SK-MEL-5 (cell line): ENCODE measurements at places on chromosomes 2 and 18.

- DNase-seq: peak; percentile 43
Observed at GRCh38 chr2:42274863-42275262, 86.2 kb downstream of the COX7A2L start.

- no peak for DNase-seq
Observed at GRCh38 chr2:166373105-166373504, 2.6 kb downstream of the SCN9A start.

- DNase-seq: no peak
Observed at GRCh38 chr2:26009567-26009963, 24.3 kb upstream of the RAB10 start.

DNA sequence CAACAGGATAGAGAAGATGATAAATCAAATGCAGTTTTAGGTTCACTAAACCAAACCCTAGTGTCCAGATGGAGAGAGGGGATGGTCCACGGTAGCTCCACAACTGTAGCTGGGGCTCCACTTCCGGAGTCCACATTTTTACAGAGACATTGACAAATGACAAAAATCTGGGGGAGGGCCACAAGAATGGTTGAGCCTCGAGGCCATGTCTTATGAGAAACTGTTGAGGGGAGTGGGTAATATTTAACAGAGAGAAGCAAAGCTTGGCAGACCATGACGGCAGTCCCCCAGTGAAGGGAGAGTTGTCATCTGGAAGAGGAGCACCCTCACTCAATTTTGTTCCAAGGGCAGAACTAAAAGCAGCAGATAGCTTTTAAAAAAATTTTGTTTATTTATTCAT lies 17.6 kb upstream of the EPHA4 start:
- DNase-seq: no peak

GRCh38 chr2:222698276-222698675 lies 26.8 kb downstream of the MOGAT1 start:
- no peak for DNase-seq

DNA sequence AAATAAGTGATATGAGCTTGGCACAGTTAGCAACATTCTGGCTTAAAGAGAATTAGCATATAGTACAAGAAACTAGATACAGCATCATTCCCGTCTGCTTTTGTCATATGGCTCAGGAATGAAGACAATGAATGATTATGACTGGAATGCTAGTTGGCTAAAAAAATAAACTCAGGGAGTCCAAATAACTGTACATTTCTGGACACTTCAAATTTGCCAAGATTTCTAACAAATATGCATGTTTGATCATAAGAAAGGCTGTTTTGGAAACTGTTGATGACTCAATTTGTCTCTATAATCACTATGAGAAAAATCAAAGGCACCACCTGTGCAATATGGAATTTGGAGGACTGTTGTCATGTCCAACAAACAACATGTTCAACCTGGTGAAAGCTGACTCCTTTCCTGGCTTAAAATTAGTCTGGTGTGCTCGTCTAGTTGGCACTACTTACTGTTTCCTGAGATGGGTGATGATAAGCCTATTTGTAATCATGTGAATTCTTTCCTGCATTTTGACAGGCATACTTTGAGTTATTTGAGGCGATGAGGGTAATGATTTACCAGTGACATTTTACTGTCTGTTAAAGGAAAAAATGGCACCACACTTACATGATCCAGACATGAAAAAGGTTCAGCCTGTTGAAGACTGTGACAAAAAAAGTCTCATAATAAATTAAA lies 133.9 kb upstream of the CDH20 start:
- DNase-seq: no peak

DNA sequence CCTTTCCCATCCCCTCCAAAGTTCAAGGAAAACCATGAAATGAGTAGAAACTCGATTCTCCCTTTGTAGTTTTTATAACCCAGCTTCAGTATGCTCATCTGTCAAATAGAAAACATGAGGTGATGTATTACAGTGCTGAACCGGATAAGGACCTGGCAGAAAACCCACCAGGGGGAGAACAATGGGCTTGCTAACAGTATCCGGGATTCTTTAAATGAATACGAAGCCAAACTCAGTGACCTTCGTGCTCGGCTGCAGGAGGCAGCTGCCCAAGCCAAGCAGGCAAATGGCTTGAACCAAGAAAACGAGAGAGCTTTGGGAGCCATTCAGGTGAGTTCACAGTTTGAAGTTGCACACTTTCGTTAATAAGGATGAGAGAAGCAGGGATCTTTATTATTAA lies 113.6 kb upstream of the TTC39C start:
- DNase-seq: no peak

DNA sequence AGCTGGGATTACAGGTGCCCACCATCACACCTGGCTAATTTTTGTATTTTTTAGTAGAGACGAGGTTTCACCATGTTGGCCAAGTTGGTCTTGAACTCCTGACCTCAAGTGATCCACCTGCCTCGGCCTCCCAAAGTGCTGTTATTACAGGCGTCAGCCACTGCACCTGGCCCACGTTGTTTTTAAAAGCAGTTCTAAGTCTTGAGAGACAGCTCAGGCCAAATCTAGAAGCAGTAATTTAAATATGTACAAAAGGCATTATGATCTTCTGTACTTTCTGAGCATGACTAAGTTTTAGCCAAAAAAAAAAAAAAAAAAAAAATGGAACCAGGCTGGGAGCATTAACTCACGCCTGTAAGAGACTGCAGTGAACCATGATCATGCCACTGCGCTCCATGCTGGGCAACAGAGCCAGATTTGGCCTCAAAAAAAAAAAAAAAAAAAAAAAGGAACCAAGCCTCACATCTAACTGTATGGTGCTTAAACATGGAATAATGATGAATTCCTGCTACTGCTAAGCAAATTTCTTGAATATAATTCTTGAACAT lies 4.0 kb downstream of the ABHD3 start:
- DNase-seq: no peak

- DNase-seq: no peak
Observed at GRCh38 chr18:13377496-13377895, 158.9 kb downstream of the LDLRAD4 start.

DNA sequence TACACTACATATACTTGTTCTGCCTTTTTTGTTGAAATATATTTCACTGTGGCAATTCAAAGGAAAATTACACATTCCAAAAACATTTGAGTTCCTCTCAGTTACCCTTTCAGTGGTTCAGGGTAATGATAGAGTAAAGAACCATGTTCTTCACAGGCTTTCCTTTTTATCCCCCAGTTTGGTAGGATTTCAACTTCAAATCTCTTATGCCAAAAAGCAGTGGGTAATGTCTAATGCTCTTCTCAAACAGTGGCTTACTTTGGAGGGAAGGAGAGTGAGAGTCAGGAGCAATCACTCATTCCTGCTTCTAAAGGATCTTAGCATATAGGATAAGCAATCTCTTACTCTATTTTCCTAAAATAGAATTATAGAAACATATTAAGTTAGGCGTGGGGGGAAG lies 290.6 kb downstream of the ZEB2 start:
- DNase-seq: no peak

GRCh38 chr2:209086761-209087160 lies 337.1 kb upstream of the MAP2 start:
- DNase-seq: no peak

DNA sequence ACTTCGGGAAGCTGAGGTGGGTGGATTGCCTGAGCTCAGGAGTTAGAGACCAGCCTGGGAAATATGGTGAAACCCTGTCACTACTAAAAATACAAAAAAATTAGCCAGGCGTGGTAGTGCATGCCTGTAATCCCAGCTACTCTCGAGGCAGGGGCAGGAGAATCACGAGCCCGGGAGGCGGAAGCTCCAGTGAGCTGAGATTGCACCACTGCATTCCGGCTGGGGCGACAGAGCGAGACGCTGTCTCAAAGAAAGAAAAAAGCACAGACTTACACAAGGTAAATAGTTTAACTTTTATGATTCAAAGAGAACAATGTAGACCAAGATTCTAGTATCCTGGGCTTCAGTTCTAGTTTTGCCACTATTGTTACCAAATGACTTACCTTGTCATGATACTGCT lies 37.4 kb downstream of the NCKAP1 start:
- no peak for DNase-seq

DNA sequence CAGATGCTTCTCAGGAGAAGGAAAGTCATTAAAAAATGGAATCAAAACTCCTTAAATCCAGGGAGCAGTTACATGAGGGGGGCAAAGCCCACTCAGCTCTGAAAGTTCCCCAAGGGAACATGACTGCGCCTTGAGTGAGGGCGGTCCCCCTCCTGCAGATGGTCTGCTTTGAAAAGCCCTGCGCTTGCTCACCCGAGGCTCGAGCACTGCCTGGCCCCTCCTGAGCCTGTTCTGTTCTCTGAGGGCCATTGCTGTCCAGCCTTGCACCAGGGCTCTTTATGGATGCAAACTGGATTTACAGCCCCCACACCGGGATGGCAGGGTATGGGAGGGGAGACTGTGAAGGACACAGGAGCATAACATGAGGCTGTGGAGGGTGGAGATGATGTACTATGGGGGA lies 37.8 kb upstream of the DNMT3A start:
- no peak for DNase-seq

DNA sequence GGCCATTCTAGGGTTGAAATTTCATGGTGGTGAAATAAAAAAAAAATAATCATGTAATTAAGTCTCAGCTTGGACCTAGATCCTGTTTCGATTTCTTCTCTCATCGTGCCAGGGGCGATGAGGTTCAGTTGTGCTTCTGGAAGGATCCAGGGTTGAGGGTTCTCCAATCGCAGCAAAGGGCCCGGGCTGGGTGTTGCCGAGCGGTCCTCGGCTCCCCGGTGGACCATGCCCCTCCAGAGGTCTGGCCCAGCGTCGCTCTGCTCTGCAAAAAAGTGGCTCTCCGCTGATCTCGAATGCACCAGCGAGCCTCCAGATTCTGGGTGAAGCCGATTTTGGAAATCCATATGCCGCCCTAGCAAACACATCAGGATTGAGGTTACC lies 39.0 kb downstream of the EN1 start:
- DNase-seq: no peak

DNA sequence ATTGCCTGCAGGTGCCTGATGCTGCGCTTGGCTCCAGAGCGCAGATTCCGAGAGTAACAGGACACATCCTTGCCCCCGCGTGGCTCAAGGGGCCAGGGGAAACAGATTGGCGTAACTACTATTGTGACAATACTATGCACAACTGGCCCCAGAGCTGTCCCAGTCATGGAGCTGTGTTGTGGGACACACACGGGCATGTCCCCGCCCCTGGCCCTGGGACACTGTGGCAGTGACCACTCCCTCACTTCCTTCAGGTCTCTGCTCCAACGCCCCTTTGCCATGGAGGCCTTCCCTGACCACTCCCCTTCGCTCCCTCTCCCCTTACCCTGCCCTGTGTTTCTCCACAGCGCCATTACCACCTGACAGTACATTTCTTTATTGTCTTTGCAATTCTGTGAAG lies 132.1 kb downstream of the SMAD2 start:
- DNase-seq: no peak

GRCh38 chr2:238425979-238426567 lies 654 bp upstream of the ASB1 start:
- DNase-seq: peak; percentile 40
